ENCODE measurements at places on chromosomes 5 and 9. TPM values are rescaled to one million over a fixed set of nuclear protein-coding genes. Genes with fewer than 3 reads are reported as not detected.

DNA sequence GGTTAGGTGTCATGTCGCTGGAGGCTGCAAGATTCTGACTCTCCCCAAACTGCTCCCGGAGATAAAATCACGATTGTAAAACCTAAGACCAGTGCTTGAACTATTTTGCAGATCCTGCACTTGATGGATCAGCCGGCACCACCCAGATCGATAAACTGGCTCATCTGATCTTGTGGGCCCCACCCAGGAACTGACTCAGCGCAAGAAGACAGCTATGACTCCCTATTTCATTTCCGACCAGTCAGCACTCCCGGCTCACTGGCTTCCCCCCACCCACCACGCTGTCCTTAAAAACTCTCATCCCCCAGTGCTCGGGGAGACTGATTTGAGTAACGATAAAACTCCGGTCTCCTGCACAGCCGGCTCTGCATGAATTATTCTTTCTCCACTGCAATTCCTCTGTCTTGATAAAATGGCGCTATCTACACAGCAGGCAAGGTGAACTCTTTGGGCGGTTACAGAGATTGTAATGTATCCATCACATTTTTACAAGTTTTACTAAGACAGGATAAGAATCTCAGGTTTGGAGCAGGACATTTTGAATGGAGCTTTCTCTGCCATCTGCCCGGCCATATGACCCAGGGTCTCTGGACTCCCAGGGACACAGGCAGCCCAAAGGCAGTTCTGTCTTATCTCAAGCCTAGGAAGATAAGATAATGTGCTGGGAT lies 10.6 kb upstream of the PPP1R26 start:
- peak; percentile 38 for DNase-seq

DNA sequence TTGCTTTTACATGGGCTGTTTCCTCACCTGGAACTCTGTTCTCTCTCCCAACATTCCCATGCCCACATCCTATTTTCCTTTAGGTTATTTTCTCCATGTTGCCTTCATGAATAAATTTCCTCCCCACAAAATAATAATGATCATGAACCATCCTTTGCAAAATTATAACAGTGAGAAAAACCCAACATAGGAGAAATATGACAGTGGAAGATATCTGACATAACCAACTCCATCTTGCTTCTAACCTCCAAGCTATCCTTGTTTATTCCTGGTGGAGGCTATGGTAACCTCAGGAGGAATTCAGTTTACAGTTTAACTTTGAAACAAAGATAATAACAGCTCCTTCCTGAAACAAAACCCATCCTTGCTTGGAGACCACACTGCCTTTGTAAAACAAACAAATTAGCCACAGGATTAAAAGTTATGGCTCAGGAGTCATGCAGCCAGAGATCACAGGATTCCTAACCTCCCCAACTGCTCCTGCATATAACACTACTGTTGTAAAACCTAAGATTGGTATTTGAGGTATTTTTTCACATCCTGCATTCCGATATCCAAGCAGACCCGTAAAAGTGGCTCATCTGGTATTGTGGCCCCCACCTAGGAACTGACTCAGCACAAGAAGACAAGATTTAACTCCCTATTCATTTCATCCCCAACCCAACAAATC lies 212.4 kb downstream of the TRIM32 start:
- DNase-seq: no peak

DNA sequence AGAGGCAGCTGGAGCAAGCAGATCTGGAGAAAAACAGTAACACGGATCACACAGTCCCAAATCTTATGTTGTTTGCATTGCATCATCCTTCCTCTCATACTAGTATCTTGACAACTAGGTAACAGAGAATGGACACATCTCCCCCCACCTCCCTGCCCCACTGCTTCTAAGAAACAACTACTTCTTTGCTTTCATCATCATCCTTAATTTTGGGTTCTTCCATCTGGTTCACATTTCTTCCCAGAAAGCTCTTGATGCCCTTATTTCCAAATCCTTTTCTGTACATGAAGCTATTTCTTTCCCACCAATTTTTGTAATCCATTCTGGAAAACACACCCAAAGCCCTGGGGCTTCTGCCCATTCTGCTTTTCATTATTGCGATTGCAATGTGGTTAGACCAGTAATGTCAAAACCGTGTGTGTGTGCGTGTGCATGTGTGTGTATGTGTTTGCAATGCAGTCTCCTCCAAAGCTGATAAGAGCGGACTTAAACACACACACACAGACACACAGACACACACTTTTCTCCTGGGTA lies 254.7 kb upstream of the SLC30A5 start:
- no peak for DNase-seq

- DNase-seq: no peak
Observed at GRCh38 chr5:123085638-123086286, 3.3 kb upstream of the PRDM6 start.

- no peak for DNase-seq
Observed at GRCh38 chr9:90420768-90421513, 221.7 kb downstream of the DIRAS2 start.

DNA sequence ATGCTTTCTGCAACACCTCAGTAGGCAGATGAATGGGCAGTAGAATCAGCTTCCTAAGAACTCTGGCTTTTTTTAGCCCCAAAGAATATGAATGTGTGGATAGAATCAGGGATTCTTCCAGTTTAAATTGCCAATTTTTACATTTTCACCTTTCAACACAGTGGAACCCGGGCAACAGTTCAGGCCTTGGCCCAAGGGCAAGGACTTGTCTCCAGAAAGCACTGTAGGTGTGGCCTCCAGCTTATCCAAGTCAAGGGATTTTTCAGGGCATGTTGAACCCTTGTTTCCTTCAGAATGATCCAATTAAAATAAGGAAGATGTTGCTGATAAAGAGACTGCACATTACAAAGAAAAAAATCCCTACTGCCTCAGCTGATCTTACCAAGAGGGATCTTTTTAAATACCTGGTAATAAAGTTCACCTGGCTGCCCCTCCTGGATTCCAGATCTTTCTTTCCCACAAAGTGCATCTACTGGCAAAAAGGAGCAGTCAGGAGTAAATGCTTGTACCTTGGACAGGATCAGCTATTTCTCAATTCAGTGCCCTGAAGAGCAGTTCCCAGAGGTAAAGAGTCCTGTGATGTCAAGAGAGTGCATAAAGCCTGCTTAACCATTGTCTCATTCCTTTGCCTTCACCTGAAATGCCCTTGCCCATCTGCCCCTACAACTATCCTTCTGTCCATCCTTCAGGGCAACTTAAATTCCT lies 80.1 kb upstream of the PLPP6 start:
- DNase-seq: no peak

GRCh38 chr9:79447762-79448161 lies 124.0 kb upstream of the TLE4 start:
- no peak for DNase-seq

DNA sequence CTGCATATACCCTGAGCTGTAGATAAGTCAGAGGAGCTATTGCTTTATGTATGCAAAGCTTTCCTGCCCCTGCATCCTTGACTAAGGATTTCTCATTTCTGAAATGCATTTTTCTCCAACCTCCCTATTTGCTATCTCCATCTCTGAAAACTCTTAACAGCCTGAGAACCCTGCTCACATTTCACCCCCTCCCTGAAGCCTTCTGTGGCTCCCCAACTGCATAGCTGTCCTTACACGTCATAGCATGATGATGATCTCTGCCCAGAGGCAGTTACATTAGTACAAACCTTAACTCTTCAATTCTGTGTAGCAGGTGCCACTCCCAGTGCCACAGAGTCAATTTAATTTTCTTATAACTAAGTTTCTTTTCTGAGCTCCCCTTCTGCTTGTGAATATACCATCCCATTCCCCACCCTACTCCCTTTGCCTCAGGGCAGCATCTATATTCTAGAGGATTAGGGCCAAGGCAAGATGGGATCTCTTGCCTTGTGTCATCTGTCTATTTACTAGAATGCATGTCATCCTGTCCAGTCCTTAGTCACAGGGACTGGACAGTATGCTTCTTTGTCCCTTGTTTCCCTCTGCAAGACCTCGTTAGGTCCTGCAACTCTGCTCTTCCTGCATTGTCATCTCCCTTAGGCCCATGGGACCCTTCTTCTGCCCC lies 149.7 kb upstream of the SPRY4 start:
- DNase-seq: no peak

DNA sequence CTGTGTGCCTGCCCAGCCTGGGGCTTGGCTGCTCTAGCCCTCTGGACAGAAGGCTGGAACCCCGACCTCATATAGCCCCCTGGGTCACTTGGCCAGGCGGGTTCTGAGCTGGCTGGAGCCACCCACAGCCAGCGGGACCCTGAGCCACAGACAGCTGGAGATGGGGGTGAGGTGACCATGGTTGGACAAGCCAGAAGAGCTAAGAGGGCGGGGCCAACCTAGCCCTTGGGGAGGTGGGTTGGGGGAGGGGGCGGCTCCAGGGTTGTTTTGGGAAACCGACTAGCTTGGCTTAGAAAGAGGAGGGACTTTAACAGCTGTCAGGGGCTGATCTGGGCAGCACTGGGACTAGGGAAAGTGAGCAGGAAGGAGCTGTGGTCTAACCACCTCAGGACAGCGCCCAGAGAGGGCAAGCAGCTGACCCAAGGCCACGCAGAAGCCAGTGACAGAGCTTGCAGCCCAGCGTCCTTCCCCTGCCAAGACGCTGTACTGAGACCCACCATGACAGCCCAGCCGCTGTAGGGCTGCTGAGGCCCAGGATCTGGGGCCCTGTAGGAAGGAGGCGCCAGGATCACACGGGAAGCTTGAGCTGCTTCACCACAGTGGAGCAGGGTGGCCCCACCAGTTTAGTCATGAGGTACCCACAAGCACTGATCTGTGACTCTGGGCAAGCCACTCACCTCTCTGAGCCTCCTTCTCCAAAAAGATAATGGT lies 2.2 kb downstream of the AIF1L start:
- no peak for DNase-seq

DNA sequence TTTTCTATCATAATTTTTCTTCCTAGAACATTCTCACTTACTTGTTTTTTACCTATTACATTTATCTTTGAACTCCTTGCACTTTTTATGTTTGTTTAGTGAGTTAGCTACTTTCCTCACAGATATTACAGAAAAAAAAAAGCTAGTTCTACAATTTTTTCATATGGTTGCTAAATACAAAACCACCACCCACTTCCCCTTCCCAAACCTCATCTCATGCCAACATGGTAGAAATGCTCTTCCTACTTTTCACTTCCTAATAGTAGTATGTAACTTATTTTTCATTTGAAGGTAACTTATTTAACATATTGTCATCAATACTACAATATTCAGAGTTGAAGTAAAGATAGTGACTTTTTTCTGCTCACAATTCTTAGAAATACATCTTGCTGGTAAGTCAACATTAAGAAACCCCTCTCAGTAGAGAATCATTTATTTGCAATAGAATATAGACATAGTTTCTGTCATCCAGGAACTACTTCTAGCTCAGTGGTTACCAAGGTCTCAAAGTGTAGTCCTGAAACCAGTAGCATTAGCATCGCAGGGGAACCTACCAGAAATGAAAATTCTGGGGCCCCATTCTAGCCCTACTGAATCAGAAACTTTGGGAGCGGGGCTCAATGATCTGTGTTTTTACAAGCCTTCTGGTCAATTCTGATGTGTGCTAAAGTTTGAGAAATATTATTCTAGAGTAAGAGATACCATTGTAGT lies 1124.6 kb downstream of the DTWD2 start:
- no peak for DNase-seq

DNA sequence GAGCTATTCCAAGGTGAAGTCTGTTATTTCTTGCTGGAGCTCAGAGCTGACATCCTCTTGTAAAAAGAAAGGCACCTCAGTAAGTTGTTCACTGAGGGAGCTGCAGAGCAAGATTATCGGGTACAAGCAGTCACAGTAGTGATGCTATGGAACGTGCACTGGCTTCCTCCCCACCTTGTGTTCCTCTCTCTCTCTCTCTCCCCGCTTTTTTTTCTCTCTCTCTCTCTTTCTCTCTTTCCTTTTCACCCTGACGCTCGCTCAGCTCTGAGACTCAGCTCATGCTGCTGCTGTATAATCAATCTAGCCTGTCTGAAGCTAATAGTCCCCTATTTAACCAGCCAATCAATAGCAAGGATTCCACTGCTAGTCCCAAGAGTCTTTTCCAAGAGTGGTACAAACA lies 587.6 kb upstream of the CDH18 start:
- no peak for DNase-seq

- DNase-seq: no peak
Observed at GRCh38 chr5:72224946-72225463, 95.0 kb downstream of the MRPS27 start.

GRCh38 chr5:137090151-137090550 lies 409.0 kb downstream of the SPOCK1 start:
- DNase-seq: no peak

DNA sequence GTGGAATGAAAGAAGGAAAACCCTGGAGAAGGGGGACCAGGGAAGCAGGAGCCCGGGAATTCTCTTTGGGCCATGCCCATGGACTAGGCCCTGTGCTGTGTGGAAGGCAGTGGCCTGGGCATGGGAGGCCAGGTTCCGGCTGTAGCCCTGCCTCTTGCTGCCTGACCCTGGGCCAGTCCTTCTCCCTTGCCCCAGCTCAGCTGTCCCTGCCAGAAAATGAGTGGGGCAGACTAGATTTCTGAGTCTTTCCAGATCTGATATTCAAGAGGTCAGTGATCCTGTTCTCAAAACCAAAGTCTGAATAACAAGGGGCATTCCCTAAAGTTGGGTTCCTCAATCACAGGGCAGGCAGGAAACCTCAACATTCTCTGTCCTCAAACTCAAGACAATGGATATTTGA lies 24.8 kb upstream of the CORO2A start:
- DNase-seq: no peak

DNA sequence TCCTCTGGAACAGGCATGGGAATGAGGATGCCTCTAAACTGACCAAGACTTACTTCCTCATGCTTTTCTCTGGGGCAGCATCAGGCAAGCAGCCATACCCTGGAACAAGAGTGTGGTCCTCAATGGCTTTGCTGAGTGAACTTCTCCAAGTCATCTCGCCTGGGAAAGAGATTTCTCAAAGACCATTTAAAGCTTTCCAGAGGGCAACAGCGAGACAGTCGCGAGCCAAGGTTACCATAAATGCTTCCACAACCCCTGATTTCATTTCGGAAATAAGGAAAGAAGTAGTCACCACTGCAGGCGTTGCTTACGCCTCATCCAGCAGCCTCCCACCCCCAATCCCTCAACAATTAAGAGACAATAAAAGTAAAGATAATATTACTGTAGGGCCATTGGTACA lies 1.1 kb upstream of the SNCAIP start:
- no peak for DNase-seq

- DNase-seq: no peak
Observed at GRCh38 chr9:106969696-106970095, 106.7 kb downstream of the ZNF462 start.

- DNase-seq: no peak
Observed at GRCh38 chr5:93461756-93462155, 119.3 kb downstream of the NR2F1-AS1 start.

- no peak for DNase-seq
Observed at GRCh38 chr9:126606483-126606870, 7.3 kb upstream of the LMX1B start.

GRCh38 chr9:95129476-95130291 lies 187.8 kb downstream of the FANCC start:
- DNase-seq: no peak

DNA sequence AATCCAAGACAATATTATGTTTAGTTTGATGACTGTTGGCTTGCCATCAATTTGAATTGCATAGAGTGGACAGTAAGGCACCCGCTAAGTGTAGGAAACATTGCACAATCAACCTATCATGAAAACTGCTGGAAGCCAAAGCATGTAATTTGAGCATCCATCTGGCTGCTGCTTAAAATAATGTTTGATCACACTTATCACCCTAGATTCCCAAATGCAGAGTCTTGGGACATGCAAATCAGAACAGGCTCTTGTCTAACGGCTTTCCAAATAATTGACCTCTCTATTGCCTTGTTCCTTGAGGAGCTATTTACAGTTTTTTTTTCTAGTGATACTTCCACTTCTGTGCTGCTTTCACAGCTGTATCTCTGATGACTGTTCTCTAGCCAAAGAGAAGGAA lies 342.1 kb downstream of the PRR16 start:
- DNase-seq: no peak

Gene FOXD4
- 0.29 TPM for total RNA-seq

Gene FOXI1
- total RNA-seq: not detected

Gene CRHBP
- 64.1 TPM for total RNA-seq

Data from adrenal gland (tissue), 19 donors.